Psoas muscle (tissue), 8 donors: ENCODE measurements at places on chromosomes 11 and 22. TPM values are rescaled to one million over a fixed set of nuclear protein-coding genes. Genes with fewer than 3 reads are reported as not detected.
A peak's percentile ranks its signal among the peaks of the same experiment; 100 is the strongest.

Gene MMP7
- not detected for total RNA-seq

Gene GAB4
- not detected for total RNA-seq

Gene OR52I1
- total RNA-seq, result not detected

Gene MYEOV
- total RNA-seq, result not detected

Gene SERPING1
- 69.8 TPM for total RNA-seq

DNA sequence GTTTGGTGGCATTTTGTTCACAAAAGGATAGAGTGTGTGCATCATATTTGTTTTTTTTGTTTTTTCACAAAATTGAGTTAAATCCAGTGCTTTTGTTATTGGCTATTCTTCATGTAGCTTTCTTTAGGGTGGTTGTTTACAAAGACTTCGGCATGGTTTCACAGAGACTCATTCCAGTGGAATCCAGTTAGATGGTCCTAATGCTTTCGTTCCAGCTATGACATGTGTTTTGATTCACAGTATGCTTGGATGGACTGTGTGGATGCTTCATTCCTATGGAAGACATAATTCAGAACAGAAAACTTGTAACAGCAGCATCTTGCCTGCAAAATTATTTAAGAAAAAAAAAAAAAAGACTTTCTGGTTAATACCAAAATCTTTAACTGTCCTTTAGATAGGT, 97.9 kb downstream of the PDHX start:
- H3K4me1 ChIP-seq, result peaks cover 19% of the 10 kb centered on the region
- H3K27ac ChIP-seq, result no peak overlapping the region
- H3K4me3 ChIP-seq, result no peak overlapping the region
- no peak for DNase-seq

- no peaks in the 10 kb centered on the region for H3K36me3 ChIP-seq
- H3K27me3 ChIP-seq, result no peaks in the 10 kb centered on the region
- no peak overlapping the region for H3K4me3 ChIP-seq
- H3K27ac ChIP-seq, result no peak overlapping the region
- no peak for DNase-seq
These were observed 28.7 kb upstream of the LMO1 start for GRCh38 chr11:8292351-8292750.

DNA sequence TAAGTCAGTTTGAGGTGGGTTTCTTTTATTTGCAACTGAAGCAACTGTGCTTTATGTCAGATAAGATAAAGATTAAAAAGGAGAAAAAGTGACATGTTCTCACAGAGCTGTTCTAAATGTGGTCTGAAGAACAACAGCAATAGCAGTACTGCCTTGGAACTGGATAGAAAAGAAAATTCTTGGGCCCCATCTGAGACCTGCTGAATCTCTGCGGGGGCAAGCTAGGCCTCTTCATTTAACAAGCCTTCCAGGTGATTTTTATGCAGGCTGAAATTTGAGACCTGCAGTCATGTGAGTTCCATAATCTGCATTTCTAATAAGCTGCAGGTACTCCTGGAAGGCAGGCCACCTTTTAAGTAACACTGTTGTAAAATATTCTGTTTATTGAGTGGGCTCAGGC, 91.4 kb upstream of the CTSC start:
- H3K4me3 ChIP-seq, result no peak overlapping the region
- H3K4me1 ChIP-seq, result no peaks in the 10 kb centered on the region
- DNase-seq, result no peak
- H3K36me3 ChIP-seq, result no peaks in the 10 kb centered on the region
- H3K27me3 ChIP-seq, result no peaks in the 10 kb centered on the region

- H3K4me1 ChIP-seq, result peaks cover 5% of the 10 kb centered on the region
- H3K27ac ChIP-seq, result no peak overlapping the region
- no peak overlapping the region for H3K4me3 ChIP-seq
These were observed 2.2 kb downstream of the SLC35F2 start for GRCh38 chr11:107856180-107856980.

DNA sequence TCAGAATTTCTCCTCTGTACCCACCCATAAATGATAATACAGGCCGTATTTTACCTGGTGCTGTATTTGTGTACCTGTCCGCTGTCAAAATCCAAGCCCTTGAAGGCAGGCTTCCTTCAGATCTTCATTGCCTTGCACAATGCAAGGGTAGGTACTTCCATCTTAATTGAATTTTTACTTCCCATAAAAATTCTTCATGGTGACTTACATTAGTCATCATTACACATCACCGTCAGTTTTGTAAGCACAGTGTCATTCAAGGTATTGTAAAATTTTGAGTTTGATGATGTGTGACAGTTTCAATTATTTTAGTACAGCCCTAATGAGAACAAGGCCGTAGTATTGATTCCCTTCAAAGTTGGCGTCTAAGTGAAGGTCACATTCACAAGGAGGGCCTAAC, 770 bp upstream of the TSG101 start:
- H3K36me3 ChIP-seq, result peaks cover 46% of the 10 kb centered on the region
- H3K27me3 ChIP-seq, result no peaks in the 10 kb centered on the region
- H3K4me1 ChIP-seq, result peaks cover 27% of the 10 kb centered on the region
- DNase-seq, result no peak
- H3K27ac ChIP-seq, result peak overlapping the region; percentile 99

DNA sequence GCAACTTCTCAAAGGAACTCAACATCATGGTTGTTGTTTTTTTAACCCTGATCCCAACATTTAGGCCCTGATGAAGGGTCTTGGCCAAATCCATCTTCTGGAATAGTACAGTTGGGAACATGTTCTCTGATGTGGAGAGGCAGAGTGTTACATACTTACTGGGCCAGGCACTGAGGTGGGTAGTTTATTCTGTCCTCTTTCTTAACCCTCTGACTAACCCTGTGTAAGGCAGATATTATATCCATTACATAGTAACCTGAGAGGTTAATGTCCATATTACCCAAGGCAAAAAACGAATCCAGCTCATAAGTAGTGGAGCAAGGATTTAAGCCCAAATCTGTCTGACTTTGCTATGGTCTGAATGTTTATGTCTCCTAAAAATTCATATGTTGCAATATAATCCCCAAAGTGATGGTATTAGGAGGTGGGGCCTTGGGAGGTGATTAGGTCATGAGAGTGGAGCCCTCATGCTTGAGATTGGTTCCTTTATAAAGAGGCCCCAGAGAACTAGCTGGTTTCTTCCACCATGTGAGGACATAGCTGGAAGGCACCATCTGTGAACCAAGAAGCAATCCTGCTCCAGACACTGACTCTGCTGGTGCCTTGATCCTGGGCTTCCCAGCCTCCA, 16.3 kb downstream of the PPFIBP2 start:
- H3K27me3 ChIP-seq, result no peaks in the 10 kb centered on the region
- H3K36me3 ChIP-seq, result no peaks in the 10 kb centered on the region
- no peak overlapping the region for H3K4me3 ChIP-seq
- no peak overlapping the region for H3K27ac ChIP-seq
- peaks cover 37% of the 10 kb centered on the region for H3K4me1 ChIP-seq
- DNase-seq, result no peak

- no peaks in the 10 kb centered on the region for H3K36me3 ChIP-seq
- no peak overlapping the region for H3K27ac ChIP-seq
These were observed 158.1 kb upstream of the PITPNB start for GRCh38 chr22:28077166-28077565.

GRCh38 chr11:76281558-76281906, 75.2 kb upstream of the WNT11 start:
- H3K27ac ChIP-seq, result no peak overlapping the region
- H3K4me3 ChIP-seq, result no peak overlapping the region
- H3K4me1 ChIP-seq, result no peaks in the 10 kb centered on the region
- no peaks in the 10 kb centered on the region for H3K27me3 ChIP-seq
- no peak for DNase-seq

DNA sequence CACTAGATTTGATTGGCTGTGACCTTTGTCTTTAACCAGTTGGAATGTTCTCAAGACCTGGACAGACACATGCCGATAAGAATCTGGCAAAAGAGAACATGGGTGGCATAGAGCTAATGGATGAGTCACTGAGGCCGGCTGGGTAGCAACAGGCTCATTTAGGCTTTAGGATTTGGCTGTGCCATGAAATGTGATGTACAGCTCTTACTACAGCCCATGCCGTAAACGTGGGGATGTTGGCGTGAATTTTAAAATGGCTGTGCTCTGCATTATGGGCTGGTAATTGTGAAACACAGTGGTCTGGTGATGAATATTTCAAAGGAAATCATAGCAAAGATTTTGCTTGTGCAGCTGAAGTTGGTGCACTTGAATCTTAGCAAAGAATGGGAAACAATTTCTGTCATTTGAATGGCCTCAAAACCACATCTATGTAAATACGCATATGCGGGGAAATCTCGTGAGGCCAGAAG, 332.4 kb downstream of the TBC1D22A start:
- H3K27ac ChIP-seq, result no peak overlapping the region
- no peak for DNase-seq
- H3K4me3 ChIP-seq, result no peak overlapping the region
- no peaks in the 10 kb centered on the region for H3K4me1 ChIP-seq

GRCh38 chr11:60918251-60918938, 4.4 kb downstream of the TMEM109 start:
- no peaks in the 10 kb centered on the region for H3K27me3 ChIP-seq
- H3K4me1 ChIP-seq, result peaks cover 51% of the 10 kb centered on the region
- DNase-seq, result no peak
- H3K36me3 ChIP-seq, result peaks cover 5% of the 10 kb centered on the region
- H3K4me3 ChIP-seq, result no peak overlapping the region

DNA sequence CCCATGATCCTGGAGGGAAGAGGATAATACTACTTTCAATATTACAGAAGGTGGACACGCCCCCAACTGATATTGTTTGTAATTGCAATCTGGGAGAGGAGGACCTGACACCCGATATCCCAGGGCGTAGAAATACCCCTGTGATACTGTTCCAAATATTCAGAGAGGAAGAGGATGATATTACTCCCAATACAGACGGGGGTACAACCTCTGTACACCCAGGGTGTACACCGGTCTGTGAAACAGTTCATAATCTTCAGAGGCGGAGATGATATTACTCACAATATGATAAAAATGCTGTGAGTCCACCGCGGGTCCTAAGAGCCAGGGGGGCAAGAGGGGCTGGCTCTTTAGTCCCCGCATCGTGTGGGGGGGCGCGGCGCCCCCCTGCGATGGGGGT, 57.2 kb upstream of the ALDH3B2 start:
- H3K4me1 ChIP-seq, result no peaks in the 10 kb centered on the region
- no peak for DNase-seq
- H3K4me3 ChIP-seq, result no peak overlapping the region
- no peak overlapping the region for H3K27ac ChIP-seq

GRCh38 chr11:75241906-75242644, 1.5 kb downstream of the TPBGL start:
- DNase-seq, result no peak
- H3K4me1 ChIP-seq, result peaks cover 3% of the 10 kb centered on the region
- peaks cover 29% of the 10 kb centered on the region for H3K27me3 ChIP-seq
- H3K27ac ChIP-seq, result no peak overlapping the region
- H3K4me3 ChIP-seq, result peak overlapping the region; percentile 53
- no peaks in the 10 kb centered on the region for H3K36me3 ChIP-seq

DNA sequence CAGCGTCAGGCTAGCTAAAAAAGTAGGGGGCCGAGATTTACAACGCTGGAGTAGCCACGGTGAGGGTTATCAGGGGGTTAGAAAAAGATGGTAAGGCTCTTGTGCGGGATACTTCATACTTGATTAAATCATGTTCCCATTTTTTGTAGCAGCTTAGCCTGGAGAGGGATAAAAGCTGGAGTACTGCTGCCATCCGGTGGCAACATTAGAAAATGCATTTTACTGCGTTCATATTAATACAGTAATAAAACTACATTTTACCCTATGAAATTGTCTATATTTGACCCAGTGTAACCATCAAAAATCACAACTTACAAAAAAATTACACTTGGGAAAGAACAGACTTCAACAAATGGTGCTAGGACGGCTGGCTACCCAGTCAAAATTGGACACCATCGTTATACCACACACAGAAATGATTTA, 17.3 kb downstream of the RPUSD4 start:
- H3K27me3 ChIP-seq, result no peaks in the 10 kb centered on the region
- no peak for DNase-seq
- H3K36me3 ChIP-seq, result peaks cover 58% of the 10 kb centered on the region
- H3K27ac ChIP-seq, result peak overlapping the region; percentile 25

- no peaks in the 10 kb centered on the region for H3K27me3 ChIP-seq
- H3K36me3 ChIP-seq, result peaks cover 6% of the 10 kb centered on the region
- DNase-seq, result no peak
- no peak overlapping the region for H3K27ac ChIP-seq
- no peaks in the 10 kb centered on the region for H3K4me1 ChIP-seq
These were observed 82.2 kb downstream of the PISD start for GRCh38 chr22:31579835-31580242.

GRCh38 chr22:27853424-27853823, 51.9 kb upstream of the MN1 start:
- H3K36me3 ChIP-seq, result peaks cover 8% of the 10 kb centered on the region
- H3K4me3 ChIP-seq, result no peak overlapping the region
- H3K27ac ChIP-seq, result no peak overlapping the region
- peaks cover 32% of the 10 kb centered on the region for H3K4me1 ChIP-seq
- H3K27me3 ChIP-seq, result no peaks in the 10 kb centered on the region
